NCI-H2081 treated with DMSO at 0.1 percent for 48 hours (cell line): ENCODE measurements at places on chromosomes 7 and 10.

- DNase-seq, result no peak
Measured at GRCh38 chr10:4685491-4685890, 140.5 kb upstream of the AKR1E2 start.

GRCh38 chr7:33079096-33079495 is 16.5 kb upstream of the NT5C3A start:
- DNase-seq, result no peak

DNA sequence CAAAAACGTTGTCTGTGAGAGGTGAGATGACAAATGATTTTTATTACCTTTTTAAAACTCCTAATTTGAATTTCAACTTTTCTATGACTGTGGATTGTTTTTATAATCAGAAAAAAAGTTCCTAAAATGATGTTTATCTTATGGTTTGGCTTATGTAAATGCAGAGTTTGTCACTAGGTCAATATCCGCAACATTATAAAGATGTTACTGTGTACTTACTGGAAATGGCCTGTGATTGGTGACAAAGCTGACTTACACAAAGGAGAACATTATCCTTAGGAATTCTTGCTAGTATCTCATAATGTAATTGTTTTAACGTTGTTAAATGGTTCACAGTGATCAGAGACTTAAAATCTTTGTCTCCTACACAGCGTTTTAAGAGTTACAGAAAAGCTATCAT is 79.0 kb downstream of the SDK1 start:
- no peak for DNase-seq

GRCh38 chr7:100949227-100949932 is at the start of gene MUC3A:
TSS of gene MUC3A (plus strand) at chr7:100949534. CDS start at chr7:100949625, 91 bp downstream.
- DNase-seq, result no peak

- no peak for DNase-seq
Measured at GRCh38 chr10:95500649-95501048, 60.5 kb downstream of the SORBS1 start.

GRCh38 chr10:103709341-103709920 is 145.9 kb downstream of the SH3PXD2A start:
- DNase-seq, result no peak

DNA sequence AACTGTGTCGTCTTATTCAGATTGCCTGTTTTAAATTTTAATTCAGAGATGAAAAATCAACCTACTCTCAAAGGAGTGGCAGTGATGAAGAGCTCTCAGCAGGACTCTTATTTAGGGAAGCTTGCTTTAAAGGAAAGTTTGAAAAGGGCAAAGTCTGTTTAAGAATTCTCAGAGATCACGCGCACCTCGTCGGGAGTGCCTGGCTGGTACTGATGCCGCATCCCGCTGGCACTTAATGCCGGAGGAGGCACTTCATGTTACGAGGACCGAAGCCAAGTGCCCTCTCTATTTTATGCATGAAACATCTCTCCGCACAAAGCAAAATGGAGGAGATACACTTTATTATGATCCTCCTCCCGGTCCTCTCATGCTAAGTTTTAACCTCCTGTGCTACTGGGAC is 71.1 kb upstream of the INSYN2A start:
- DNase-seq, result no peak

DNA sequence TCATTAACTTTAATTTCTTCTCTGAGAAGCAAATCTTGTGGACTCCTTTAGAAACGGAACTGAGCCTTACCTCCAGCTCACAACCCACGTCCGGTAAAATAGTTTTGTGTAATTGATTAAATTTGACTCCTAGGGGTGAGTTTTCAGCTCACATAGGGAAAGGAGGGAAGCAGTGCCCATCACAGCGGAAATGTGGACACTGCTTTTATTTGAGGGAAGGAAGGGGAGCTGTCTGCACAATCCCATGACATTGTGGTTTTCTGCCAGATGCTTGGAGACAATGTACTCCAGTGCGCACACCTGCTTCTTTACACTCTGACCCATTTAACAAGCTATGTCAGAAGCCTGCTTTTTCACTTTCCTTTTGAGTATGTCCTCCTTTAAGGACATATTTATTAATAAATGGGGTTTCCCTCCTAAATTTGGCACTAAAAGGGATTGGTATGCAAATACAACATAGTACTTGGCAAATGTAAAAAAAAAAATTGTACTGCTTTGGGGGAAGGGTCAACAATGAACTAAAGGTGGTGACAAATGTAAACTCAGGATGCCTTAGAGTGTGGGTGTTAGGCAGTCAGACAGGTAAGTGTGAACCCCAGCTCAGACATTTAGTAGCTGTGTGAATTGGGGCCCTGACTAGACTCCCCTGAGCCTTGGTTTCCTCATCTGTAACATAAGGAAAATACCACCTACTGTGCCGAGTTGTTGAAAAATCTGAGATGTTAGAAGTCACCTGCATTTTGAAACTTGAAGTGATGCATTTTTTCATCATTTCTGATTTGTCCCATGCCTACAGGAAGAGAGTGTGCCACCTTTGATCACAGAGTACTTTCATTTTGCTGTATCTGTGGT is 90.2 kb upstream of the KLF6 start:
- no peak for DNase-seq

- DNase-seq, result no peak
Measured at GRCh38 chr7:65744406-65744805, 128.5 kb upstream of the VKORC1L1 start.

- DNase-seq, result no peak
Measured at GRCh38 chr7:150307129-150307528, 16.0 kb upstream of the LRRC61 start.

- DNase-seq, result no peak
Measured at GRCh38 chr10:74957285-74957961, 131.0 kb downstream of the KAT6B start.

DNA sequence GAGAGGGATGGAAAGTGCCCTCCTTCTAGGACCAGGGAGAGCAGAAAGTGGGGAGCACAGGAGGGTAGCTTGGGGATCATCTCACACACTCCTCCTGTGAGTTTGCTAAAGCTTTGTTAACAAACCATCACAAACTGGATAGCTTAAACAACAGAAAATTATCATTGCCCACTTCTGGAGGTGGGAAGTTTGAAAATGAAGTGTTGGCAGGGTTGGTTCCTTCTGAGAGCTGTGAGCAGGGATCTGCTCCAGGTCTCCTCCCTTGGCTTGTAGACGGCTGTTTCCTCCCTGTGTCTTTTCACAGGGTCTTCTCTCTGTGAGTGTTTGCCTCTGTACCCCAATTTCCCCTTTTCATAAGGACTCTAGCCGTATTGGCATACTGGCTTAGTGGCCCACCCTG is 32.0 kb upstream of the CXCL12 start:
- DNase-seq, result no peak

DNA sequence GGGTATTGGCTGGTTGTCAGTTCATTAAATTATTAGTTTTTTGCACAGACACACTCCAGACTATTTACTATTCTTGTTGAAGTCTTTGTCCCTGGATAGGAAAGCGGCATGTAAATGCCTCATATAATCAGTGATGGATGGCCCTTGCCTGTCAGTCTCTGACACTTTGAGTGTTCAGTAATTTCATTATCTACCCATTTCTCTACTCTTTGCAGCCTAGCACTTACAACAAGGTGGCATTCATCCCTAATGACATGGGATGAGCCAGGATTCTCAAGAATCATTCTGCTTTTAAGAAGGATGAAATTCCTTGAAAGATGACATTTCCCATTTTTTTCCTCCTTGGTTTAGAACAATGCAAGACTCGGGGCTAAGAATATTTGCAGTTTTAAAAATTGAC is 155.7 kb downstream of the SORCS3 start:
- DNase-seq, result no peak

- DNase-seq, result no peak
Measured at GRCh38 chr10:60618861-60619260, 159.4 kb upstream of the CDK1 start.

GRCh38 chr10:127939786-127940330 is 33.0 kb downstream of the PTPRE start:
- no peak for DNase-seq

- no peak for DNase-seq
Measured at GRCh38 chr7:89687211-89687610, 467.1 kb upstream of the STEAP1 start.

DNA sequence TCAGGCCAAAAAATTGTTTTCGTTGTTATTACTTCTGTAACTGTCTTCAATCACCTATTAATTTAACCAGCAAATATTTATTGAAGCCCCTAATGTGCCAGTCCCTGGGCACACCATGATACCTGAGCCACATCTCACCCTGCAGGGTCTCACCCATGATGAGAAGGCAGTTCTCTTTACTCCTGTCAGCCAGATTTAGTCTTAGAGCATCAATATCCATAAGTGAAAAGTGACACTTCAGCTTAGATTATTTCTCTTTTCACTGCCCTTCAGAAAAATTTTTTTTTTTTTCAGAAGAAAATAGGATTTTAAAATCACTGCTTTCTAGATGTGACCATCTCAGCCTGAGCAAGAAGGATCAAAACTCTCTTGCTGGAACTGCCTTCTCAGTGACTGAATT is 258.6 kb upstream of the NFE2L3 start:
- DNase-seq, result no peak

- no peak for DNase-seq
Measured at GRCh38 chr10:86172301-86172700, 194.3 kb downstream of the GRID1 start.

DNA sequence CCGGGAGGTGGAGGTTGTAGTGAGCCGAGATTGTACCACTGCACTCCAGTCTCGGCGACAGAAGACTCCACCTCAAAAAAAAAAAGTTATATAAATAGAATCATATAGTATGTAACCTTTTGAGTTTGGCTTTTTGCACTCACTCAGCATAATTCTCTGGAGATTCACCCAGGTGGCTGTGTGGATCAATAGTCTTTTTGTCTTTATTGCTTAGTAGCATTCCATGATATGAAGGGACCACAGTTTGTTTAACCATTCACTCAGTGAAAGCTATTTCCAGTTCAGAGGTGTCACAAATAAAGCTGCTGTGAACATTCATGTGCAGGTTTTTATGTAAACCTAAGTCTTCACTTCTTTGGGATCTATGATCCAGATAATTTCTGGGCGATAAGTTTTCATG is 167.7 kb downstream of the PKD1L1 start:
- DNase-seq, result no peak

DNA sequence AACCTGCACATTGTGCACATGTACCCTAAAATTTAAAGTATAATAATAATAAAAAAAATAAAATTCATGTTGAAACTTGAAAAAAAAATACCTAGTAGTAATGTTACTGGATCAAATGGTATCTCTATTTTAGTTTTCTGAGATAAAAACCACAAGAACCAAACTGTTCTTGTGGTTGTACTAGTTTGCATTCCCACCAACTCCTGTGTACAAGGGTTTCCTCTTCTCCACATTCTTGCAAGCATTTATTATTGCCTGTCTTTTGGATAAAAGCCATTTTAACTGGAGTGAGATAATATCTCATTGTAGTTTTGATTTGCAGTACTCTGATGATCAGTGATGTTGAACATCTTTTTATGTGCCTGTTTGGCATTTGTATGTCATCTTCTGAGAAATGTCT is 177.7 kb downstream of the KIF20B start:
- no peak for DNase-seq

GRCh38 chr7:73746378-73746777 is 7.8 kb upstream of the ABHD11 start:
- no peak for DNase-seq

DNA sequence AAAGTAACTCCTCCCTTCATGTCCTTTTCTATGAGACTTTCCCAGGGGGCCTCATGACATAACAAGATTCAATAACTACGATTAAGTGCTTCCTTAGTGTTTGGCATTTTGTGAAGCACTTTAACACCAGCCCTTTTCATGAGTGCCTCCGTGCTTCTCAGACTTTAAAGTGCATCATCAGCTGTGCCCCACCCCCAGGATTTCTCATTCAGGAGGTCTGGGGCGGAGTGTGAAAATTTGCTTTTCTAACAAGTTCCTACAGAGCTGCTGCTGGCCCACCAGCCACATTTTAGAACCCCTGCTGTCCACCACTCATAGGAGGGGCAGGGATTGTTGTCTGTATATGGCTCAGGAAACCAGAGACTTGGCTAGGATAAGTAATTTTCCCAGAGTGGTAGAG is 445.3 kb downstream of the LRMDA start:
- no peak for DNase-seq

GRCh38 chr7:38300175-38300574 is 26.7 kb upstream of the TARP start:
- no peak for DNase-seq

GRCh38 chr7:128891110-128891941 is 19.2 kb downstream of the KCP start:
- DNase-seq, result no peak

- DNase-seq, result no peak
Measured at GRCh38 chr7:157486007-157486755, 149.4 kb downstream of the DNAJB6 start.

- DNase-seq, result no peak
Measured at GRCh38 chr10:29962166-29962850, 97.1 kb downstream of the JCAD start.
